ENCODE measurements at places on chromosomes 16 and 17. TPM values are rescaled to one million over a fixed set of nuclear protein-coding genes. Genes with fewer than 3 reads are reported as not detected.
A peak's percentile ranks its signal among the peaks of the same experiment; 100 is the strongest.

- no peak for DNase-seq
These were observed 111.7 kb downstream of the SPECC1 start for GRCh38 chr17:20120836-20121235.

- no peak for DNase-seq
These were observed 1.4 kb upstream of the CEP295NL start for GRCh38 chr17:78904371-78904770.

TBC1D3 gene
- total RNA-seq, result not detected

DNA sequence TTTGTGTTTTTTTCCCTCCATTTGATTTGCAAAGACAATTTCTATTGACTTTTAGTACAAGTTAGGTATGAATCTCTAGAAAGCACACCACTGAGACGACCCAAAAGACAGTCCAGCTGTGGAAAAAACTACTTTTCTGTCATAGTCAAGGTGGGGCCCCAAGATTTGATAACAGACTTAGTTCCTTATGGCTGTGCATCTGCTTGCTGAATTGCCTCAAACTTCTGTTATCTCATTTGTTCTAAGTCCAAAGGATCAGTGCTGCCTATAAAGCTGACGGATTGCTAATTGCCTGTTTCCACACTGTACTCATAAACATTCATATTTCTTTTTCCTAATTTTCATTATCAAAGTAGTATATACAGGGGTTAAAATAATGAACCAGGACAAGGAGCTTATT is 180.8 kb downstream of the SPECC1 start:
- DNase-seq, result no peak

DNA sequence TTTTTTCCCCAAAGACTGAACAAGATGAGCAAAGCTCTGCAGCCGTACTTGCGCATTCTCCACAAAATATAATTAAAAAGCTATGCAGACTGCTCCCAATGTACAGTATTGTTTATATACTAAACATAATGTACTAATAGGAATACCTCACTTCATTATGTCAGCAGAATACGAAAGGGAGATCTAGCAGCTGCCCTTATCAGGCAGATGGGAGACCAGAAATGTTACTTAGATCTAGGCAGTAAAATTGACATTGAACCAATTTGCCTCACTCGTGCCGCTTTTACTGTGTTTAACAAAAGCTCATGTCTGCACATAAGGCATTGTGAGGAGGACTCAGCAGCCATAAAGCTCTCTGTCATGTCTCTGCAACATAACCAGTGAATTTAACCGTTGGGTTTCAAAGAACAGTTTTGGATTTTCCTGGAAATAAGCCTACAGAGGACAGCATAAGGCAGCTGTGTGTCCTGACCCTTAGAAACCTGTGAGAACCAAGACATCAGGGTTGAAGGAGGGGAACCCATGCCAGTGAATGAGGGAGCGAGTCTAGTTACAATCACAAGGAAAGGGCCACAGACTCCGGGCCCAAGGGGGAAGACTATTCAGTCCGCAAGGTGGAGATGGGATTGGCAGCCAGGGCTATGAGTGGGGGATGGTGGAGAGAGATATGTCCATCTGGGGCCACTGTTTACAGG is 71.4 kb downstream of the GNAO1 start:
- DNase-seq, result no peak

- DNase-seq, result no peak
These were observed 65.8 kb downstream of the NKD1 start for GRCh38 chr16:50613964-50614474.

GPR142 gene
- total RNA-seq, result not detected

- peak; percentile 40 for DNase-seq
These were observed 14.2 kb downstream of the ANKFY1 start for GRCh38 chr17:4249452-4250029.

GRCh38 chr17:60744355-60744966 is 66.8 kb downstream of the BCAS3 start:
- peak; percentile 2 for DNase-seq

TSPAN10 gene
- total RNA-seq, result 2.5 TPM

GRCh38 chr17:78329263-78330059 is 30.4 kb downstream of the SOCS3 start:
- peak; percentile 97 for DNase-seq

DNA sequence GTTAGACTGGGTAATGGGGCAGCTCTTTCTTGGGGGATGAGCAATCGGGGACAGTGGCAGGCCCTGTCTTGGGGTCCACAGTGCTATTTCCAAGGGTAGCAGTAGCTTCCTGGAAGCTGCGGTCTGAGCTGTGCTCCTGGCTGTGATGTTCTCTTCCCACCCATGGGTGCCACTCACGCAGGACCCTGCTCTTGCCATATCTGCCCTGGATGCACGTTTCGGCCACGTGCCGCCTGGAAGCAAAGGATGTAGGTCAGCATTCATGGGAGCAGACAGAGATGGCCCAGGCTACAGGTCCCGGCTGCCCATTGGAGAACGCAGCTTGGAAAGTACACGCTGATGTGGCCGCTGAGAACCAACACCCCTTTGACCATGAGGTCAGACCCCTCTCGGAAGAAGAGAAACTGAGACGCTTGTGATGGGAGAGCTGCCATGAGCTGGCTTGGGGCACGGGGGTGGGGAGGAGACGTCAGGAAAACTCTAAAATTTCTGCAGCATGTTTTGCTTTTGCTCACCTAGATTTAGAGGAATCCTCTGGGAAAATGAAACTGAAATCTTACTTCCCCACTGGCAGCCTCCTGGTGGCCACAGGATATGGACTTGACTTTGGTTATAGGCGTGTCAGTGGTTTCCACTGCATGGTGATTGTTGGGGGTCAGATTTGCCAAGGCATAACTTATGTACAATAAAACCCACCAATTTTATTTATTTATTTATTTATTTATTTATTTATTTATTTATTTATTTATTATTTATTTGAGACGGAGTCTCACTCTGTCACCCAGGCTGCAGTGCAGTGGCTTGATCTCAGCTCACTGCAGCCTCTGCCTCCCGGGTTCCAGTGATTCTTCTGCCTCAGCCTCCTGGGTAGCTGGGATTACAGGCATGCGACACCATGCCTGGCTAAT is 36.2 kb upstream of the IRF8 start:
- DNase-seq, result peak; percentile 56

GRCh38 chr17:74055508-74056160 is 147.8 kb upstream of the RPL38 start:
- DNase-seq, result no peak

RAB37 gene
- not detected for total RNA-seq

DNA sequence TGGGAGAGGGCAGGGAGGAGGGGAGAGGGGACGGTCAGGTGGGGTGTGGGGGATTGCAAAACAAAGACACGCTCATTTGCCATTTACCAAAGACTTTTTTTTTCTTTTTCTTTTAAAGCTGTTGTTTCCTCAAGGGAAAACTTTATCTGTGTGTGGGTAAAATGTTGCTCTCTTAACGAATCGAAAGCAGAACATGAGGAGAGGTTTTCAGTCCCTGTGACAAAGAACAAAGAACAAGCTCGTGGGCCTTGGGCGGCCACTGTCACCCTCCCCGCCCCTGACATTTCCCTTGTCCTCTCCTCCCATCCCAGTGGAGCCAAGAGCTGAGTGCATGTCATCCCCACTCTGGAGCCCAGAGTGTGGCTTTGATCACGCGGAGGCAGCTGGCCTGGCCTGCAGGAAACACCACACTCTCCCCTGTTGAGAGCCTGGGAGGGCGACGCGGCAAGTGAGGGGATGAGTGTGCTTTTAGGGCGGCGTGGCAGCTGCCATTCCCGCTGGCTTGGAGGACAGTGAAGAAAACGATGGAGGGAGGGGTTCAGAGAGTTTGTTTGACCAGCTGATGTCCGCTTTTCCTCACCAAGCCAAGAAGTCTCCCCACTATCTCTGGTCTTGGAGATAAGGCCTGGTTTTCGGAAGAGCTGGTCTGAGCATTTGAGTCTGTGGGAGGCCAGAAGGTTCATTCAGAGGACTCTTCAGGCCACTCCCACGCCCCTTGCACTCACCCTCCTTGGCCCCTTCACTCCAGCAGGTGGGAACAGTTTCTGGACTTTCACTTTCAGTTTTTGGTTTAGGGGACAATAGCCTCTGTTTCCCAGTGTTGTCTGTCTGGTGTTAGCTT is 11.4 kb downstream of the CCR7 start:
- DNase-seq, result no peak

- peak; percentile 27 for DNase-seq
These were observed 6.1 kb upstream of the SLFN5 start for GRCh38 chr17:35236821-35237220.

DNA sequence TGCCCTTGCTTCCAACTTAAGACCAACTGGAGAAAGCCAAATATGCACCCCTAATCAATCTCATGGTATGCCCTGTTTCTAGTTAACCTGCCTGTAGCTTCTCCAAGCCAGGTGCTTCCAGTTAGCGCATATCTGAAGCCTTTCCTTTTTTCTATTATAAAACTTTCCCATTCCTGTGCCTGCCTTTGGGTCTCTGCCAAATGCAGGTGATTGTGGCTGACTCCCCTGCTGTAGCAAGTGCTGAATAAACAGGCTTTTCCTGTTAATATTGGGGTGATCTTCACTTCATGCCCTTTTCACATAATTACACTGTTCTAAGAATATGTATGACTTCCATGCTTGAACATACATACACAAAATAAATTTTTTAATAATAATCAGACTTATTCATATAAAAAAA is 207.4 kb downstream of the TANC2 start:
- DNase-seq, result peak; percentile 15

GRCh38 chr16:2026461-2027023 is at the start of gene NHERF2:
Gene NHERF2, plus strand, starts transcription at chr16:2026902. Its CDS starts 104 bp downstream, at chr16:2027006.
- DNase-seq, result no peak

DNA sequence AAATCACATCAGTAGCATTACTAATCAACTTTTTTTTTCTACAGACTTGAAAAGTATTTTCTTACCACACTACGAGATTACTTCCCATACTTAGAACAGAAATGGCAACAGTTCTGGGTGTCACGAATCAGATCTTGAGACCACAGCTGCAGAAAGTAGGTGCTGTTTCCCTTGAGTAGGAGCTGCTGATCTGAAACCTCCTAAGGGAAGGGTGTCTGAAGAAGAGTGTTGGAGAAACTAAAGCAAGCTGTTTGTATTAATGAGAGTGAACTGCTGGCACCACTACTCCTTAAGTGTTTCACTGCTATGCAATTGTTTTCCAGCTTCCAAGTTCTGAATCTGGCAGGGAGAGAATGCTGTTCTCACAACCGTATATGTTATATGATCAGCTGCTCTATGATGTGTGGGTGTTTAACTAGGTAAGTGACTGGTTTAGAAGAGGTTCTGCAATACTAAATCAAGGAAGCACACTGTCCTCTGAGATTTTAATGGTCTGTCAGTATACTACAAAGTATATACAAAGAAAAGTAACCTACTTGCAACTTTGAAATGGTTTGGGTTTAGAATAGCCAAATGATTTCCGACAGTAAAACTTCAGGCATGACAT is 3.3 kb downstream of the ZNF652 start:
- DNase-seq, result no peak

DNA sequence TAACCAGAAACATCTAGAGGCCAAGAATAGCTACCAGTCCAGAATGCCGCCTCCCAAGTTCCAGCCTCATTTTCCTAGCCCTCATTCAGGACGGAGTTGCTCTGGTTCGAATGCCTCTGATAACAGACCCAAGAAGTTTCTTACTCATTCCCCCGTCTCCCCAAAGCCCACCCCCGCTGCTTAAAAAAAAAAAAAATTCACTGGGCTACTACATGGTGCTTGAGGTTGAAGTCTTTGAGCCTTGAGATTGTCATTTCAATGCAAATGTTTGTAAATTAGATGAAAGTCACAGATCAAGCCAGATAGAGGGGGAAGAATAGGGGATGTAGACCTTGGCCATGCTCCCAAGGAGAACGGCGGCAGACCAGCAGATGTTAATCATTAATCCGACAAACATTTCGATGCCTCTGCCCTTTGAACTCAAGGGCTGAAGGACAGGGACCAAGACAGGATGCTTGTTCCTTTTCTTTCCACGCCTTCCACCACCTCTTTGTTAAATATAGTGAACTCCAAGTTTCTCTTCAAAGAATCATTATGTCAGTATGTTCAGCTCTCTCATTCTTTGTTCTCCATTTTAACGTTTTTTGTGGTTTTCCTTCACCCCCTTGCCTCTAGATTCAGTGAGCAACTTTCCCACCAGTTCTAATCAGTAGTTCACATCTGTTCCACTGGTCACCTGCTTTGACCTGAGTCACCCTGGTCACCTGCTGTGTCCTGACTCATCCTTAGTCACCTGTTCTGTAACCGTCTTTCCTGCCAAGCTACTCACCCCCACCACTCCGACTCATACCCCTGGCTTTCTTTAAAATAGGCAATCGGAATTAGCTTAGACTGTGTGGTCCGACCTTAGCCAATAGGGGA is 190.3 kb downstream of the CPPED1 start:
- peak; percentile 97 for DNase-seq

DNA sequence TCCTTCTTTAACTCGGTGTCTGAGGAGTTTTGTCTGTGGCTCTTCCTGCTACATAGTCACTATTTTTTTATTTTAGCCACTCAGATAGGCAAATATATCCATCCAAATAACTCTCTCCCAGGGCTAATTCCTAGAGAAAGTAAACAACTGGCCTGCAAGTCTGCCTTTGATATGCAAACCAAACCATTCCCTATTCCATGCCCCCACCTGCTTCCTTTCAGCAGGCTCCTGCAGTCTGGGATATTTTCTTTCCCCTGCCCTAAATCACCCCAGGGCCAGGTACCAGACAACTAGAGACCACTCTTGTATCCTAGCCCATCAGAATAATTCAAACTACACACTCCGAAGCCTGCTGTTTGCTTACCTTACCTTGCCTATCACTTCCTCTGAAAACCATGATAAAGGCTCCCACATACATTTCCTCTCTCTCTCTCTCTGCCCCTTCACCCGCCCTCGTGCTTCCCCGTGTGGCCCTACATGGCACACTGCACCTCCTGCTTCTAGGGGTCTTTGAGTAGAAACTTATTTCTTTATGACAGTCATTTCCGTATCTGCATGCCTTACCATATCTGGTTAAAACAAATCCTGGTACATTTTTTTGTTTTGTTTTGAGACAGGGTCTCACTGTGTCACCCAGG is 8.3 kb downstream of the CD300H start:
- no peak for DNase-seq

GRCh38 chr16:87550495-87550961 is 51.8 kb upstream of the JPH3 start:
- DNase-seq, result no peak

DNA sequence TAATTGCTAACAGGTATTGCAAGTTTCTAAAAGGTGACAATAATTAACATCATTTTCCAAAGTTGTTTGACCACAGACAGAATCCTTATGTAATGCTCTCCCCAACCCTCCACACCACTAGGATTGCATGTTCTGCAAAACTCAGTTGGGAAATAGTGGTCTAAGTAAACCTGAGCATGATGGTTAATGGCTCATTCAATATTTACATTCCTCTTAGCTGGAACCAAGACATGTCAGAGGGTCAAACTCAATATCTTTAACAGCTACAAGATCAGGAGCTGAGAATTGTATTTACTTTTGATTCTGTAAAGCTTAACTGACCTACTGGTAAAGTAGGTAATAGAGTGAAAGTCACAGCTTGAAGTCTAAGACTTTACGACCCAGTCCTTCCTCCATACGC is 10.2 kb downstream of the MFSD6L start:
- no peak for DNase-seq

Measured in M059J (cell line).